ENCODE measurements at places on chromosomes 5 and 9.

DNA sequence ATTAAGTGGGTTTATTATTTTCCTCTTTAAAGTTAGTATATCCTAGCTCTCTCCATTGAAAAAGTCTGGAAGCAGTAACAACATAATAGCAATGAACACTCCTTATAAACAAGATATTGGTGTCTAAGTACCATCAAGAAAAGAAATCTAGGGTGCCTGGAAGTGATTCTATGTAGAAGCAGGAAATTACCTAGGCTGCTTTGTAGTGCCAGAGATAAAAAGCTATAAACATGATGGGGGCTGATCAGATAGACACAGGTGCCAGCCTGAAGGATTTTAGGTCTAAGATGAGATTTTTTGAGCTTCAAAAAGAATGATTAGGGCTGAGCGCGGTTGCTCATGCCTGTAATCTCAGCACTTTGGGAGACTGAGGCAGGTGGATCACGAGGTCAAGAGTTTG lies 1179.3 kb upstream of the CDH9 start:
- no peak for DNase-seq

DNA sequence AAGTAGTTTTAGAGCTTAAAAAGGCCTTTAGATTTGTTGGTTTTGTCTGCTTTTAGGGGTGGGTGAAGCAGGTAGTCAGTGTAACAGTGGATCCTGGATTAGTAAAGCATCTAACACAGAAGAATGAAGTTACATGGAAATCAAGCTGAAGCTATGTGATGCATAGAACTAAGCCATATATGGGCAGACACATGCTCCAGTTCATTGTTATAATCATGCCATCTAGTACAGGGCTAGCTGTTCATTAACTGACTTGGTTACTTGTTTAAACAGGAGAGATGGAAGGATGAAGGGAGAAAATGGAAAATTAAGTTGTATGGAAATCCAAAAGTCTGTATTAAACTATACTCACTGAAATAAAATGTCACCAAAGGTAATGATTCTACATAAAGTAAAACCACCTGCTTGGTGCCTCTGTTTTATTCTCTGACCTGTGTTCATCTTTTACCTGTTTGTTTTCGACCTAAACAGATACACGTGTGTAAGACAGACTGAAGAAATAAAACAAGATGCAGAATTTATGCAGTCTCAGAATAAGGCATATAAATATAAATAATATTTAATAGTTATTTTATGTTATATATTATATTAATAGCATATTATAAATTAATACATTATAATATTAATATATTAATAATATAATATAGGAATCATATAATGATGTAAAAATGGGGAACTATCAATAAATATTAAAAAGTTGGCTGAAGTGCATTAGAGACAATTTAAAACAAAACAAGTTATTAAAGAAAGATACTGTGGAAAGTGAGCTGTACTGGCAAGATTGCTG lies 33.9 kb downstream of the MRPS30 start:
- DNase-seq = no peak

DNA sequence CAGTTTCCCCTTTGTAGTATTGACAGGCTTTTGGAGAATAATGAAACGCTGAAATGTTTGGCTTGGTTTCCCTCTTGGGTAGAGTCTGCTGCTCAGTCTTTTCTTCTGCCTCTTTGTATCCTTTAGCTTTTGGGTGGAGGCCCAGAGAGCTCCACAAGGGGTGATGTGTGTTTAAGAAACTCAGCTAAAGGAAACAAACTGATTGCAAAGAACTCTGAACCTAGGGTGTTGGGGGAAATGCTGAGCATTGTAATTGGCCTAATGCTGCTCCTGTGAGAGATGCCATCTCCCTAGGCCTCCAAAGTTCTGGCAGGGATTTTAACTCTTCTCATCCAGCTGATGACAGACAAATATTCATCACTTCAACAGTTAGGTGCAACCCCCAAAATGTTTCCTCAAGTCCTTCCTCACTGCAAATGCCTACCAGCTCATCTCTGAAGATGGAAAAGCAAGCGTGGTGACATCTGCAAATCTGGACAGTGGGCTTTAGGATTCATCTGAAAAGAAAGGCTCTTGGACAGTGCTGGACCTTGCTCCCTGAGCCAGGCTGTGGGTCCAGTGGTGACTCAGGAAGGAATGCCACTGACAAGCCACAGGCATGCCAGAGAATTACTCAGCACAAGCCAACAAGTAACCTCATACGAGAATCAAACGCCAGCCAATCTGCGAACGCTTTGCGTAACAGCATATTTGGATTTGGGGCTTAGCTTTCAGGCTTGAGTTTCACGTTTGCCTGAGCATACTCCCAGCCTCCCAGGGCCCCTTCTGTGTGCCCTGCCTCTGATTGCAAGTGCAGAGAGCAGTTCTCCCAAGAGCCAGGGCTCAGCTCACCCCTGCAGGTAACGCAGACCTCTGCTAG lies 30.5 kb upstream of the ZSWIM6 start:
- no peak for DNase-seq

GRCh38 chr9:96599298-96599697 lies 20.3 kb downstream of the CDC14B start:
- DNase-seq = no peak

DNA sequence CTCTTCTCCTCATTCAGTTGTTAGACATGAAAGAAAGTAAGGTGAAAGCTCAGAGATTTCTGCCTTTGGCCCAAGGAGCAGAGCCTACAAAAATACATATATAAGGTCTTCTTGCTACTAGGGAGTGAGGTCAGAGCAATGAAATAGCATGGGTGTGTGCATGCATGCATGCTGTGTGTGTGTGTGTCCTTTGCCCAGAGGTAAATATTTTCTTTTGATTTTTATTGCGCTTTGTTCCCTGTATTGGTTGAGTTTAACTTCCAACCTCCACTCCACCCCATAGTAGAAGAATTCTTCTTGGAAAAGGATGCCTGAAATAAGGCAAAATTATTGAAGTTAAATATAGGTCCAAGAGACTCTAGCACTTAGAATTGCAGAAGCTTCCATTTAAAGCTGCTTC lies 248.0 kb upstream of the PTGER4 start:
- no peak for DNase-seq

DNA sequence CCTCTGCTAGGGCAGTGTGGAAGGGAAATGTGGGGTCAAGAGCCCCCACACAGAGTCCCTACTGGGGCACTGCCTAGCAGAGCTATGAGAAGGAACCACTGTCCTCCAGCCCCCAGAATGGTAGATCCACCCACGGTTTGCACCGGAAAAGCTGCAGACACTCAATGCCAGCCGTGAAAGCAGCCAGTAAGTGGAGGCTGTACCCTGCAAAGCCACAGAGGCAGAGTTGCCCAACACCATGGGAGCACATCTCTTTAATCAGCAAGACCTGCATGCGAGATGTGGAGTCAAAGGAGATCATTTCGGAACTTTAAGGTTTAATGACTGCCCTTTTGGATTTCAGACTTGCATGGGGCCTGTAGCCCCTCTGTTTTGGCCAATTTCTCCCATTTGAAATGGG lies 52.2 kb downstream of the GKAP1 start:
- DNase-seq = no peak

DNA sequence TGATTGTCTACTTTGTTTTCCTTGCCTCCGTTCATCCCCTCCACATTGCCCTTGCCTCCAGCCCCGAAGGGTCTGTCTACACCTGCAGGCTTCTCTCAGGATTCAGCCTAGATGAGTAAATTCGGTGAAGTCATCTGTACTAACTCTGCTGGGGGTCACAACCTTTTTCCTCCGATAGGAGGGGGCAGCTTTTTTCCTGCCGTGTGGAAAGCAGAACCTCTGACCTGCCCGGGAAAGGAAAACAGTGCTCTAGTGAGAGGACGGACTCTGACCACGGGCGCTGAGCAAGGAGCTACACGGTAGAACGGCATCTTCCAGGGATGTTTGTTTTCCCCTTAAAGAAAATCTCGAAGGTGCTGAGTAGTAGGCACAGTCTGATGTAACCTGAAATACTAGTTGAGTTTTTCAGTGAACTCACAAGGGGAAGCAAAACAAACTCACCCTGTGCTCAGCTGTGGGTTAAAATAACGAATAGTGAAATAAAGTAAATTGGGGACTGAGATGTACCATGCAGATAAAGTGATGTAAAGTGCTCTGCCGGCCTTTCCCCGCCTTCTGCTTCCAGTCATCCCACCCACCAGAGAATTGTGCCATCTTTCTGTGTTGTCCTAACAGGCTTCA lies 281.8 kb downstream of the AOPEP start:
- DNase-seq = no peak

DNA sequence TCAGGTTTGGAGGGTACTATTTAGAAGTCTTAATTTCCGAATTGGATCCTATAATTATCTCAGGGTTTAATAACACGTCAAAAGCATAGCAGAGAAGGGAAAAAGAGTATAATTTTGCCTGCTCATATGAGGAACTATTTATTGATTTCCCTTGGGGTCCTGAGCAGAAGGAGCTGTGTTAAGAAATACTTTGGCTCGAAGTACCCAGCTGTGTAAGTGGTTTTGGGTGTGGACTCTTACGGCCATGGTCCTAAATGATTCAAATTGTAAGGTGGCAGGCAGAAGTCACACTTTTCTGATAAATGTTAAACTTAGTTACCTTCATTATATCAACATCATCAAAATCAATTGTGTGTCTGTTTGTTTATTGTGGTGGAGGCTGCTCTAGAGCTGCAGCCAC lies 190.4 kb downstream of the MTRR start:
- no peak for DNase-seq

DNA sequence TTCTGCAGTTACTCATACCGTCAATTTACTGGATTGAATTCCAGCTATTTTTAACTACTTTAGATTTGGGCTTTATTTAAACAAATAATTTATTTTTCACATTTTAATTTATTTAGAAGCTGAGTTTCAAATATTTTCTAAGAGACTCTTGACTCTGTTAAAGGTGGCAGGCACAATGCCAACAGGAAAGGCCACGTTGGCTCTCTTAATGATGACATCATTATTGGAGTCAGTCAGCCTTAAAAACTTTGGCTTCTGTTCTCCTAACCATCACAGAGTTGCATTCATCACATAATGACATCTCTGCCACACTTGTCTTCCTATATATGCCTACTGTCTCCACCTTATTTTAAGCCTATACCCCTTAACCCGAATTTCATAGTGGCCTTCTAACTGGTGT lies 172.3 kb upstream of the PLPPR1 start:
- DNase-seq = no peak

GRCh38 chr5:104909803-104910202 lies 1347.2 kb upstream of the NUDT12 start:
- DNase-seq = no peak

DNA sequence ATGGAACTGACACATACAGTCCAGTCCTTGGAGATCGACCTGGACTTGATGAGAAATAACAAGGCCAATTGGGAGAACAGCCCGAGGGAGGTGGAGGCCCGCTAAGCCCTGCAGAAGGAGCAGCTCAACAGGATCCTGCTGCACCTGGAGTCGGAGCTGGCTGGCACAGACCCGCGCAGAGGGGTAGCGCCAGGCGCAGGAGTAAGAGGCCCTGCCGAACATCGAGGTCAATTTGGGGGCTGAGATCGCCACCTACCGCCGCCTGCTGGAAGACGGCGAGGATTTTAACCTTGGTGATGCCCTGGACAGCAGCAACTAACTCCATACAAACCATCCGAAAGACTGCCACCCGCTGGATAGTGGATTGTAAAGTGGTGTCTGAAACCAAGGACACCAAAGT lies 1610.1 kb upstream of the ACO1 start:
- DNase-seq = no peak

DNA sequence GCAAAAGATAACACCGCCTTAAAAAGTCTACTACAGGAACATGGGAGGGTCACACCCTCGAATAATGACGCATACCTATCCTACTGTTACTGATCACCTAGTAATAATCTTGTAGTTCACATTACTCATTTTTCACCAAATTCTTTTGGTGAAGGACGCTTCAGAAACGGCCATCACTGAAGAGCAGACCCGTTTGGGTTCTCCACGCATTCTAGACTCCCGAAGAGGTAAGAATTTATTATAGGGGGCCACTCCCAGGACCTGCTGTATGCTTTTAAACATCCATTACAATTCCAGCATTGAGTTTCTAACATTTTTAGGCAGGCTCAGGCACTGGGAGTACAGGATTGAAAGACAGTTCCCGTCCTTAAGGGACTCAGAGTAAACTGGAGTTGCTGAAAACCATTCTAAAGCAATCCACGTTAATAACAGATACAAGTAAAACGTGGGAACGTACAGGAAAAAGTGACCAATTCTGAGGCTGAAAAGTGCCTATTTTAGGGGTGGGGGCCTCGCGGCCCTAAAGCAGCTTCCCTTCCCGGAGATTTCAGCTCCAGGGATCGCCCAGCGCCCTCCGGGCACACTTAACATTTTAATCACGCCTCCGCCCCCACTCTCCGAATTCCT lies at the start of gene FER:
TSS of gene FER (plus strand) at position 124 of the 627 bp plus-strand sequence. CDS start 50,286 bp downstream, outside the sequence.
- no peak for DNase-seq

DNA sequence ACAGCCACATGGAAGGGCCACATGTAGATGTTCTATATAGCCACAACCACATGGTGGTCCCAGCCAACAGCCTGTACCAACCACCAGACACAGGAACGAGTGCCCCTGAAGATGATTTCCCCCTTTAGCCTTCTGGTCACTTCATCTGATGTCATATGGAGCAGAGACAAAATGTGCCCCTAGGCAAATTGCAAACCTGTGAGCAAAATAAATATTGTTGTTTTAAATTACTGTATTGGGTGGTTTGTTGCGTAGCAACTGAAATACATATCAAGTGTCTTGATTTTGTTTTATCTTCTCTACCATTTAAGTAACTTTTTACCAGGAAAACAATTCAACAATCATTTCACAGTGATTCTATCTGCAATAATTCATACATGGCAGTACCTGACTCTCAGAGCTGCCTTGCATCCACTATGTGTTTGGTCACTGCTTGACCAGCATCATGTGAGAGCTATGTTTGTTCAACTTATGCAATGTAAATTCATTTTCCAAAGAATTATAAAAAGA lies 142.5 kb upstream of the VLDLR start:
- DNase-seq = no peak

DNA sequence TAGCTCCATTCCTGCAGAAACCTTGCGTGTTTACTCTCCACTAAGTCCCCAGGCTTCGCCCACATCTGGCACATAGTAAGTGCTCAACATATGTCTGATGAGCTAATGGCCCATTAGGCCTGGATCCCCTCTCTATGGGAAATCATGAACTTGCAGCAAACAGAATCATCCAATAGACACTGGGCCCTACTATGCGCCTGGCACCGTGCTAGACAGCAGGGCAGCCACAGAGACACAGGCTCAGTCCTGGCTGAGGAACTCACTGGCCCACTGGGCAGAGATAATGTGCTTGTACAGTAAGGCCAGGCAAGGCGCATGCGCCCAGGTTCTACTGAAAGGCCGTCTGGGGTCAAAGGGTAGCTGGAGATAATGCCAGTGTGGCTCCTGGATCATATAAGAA lies 36.9 kb upstream of the FABP6 start:
- DNase-seq = no peak

DNA sequence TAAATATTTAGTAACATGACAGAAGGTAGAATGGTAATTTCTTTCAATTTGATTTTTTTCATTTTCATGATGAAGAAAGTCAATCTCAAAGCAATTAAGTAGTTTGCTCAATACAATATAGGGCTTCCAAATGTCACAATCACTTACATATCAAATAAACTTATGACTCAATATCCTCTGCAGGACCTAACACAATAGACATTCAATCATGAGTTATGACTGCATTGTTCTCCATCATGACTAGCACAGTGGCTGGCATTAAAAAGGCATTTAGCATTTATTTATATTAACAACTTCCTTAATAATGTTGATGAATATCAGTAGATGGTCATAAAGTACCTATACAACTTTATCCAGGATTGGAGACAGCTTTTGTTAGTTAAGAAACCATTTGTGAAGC lies 1499.6 kb downstream of the EFNA5 start:
- DNase-seq = no peak

- no peak for DNase-seq
Observed at GRCh38 chr5:24615159-24615558, 29.6 kb downstream of the CDH10 start.

- peak; percentile 31 for DNase-seq
Observed at GRCh38 chr5:139636207-139636792, 11.8 kb upstream of the CXXC5 start.
